ENCODE measurements at places on chromosomes 11 and 22.

DNA sequence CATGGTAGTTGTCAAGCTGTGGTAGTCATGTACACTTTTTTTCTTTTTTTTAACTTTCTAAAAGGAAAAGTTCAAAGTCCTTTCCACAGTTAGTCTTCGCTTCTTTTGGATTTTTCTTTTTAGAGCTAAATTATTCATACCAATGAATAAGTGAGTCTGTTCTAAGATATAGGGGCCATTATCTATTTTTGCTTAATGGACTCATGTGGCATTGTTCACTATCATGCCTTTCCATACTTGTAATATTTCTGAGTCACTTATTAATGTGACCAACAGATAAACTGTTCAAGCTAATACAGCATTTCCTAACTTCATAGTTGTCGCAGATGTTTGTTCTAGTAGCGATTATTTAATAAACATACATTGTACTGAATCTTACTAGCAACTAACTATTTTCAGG is 8.0 kb upstream of the B3GNT6 start:
- no peak for DNase-seq

- DNase-seq: no peak
These were observed 29.8 kb downstream of the LMO2 start for GRCh38 chr11:33861941-33862589.

DNA sequence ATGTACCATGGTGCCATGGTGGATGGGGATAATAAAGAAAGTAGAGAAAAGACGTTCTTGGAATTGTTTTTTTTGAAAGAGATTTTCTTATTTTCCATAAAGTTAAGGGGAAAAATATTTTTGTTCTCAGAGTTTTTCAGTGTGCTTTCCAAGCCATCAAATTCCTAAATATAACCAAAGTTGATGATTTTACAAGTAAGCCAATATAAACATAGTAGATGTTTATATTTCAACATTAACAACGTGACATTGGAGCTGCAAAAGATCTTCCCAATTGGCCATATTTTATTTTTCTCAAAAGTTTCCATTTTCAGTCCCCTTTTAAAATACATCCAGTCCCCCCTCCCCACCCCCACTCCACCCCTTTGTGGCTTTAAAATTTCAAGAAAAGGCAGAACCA is 80.9 kb upstream of the PICALM start:
- no peak for DNase-seq

GRCh38 chr11:72297828-72298227 is 53.9 kb upstream of the PHOX2A start:
- no peak for DNase-seq

DNA sequence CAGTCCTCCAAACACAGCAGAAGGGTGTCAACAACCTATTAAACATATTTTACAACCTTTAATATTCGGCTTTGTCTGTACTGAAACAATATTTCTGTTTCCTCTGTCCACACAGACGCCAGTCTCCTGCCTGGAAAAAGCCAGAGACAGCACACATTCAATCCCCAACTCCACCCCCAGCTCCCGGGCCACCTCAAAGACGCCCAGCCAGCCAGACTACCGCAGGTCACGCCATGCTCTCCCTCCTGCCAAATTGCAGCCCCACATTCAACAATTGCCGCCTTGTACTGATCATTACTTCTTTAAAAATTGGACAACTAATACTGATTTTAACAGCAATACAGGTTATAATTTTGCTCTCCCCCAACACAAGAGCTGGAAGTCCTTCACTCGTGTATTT is 1.2 kb downstream of the SERGEF start:
- DNase-seq: no peak

- peak; percentile 80 for DNase-seq
These were observed 20.9 kb downstream of the PANX1 start for GRCh38 chr11:94149431-94150017.

- DNase-seq: peak; percentile 89
These were observed 728.3 kb downstream of the METTL15 start for GRCh38 chr11:28836285-28837081.

GRCh38 chr11:100908746-100909145 is 220.9 kb downstream of the PGR start:
- DNase-seq: no peak

DNA sequence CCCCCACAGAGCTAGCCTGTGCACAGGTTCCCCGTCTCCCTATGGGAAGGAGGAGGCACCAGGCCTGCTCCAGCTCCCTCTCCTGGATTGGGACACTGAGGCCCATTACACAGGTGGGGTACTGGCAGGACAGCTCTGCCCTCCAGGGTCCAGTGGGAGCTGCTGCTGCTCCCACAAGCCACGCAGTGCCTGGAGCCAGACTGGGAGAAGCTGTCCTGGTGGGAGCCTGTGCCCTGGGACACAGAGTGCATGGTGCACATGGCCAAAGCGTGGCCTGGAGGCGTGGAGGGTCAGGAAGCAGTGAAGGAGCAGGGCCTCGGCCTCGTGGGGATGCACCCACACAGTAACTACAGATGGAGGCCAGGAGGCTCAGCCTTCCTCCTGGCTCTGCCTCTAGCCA is 27.5 kb downstream of the DUSP8 start:
- DNase-seq: no peak

DNA sequence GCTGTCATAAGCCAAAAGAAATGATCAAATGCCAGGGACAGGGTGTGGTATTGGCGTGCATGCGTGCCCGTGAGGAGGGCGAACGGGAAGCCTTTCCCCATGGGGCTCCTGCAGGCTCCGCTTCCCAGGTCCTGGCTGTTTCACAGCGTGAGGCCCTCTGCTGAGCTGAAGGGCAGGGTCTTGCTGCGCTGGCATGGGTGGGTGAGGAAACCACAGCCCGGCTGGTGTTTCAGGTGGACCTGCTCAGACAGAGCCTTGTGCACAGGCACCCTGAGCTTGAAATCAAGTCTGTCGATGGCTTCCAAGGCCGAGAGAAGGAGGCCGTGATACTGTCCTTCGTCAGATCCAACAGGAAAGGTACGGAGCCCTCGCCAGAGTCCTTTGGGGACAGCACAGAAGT is 31.4 kb downstream of the IGHMBP2 start:
- DNase-seq: no peak

- no peak for DNase-seq
These were observed 37.6 kb downstream of the GAB4 start for GRCh38 chr22:16970446-16970845.

DNA sequence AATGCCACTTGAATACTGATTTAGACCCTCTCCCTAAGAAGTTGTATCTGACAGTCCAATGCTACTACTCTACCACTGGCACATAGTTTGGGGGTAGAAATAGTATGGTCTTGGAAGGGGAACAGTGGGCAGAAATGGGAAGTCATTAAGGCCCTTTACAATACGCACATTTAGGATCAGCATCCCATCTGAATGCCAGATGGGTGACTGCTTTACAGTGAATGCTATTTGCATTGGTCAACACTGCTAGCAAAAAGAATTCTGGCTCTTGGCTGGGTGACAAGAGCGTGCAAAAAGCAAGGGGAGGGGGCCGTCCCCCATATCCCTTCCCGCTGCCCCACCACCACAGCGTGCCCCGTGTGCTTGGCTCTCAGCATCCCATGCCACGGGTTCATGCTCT is 104.7 kb upstream of the BID start:
- DNase-seq: no peak

DNA sequence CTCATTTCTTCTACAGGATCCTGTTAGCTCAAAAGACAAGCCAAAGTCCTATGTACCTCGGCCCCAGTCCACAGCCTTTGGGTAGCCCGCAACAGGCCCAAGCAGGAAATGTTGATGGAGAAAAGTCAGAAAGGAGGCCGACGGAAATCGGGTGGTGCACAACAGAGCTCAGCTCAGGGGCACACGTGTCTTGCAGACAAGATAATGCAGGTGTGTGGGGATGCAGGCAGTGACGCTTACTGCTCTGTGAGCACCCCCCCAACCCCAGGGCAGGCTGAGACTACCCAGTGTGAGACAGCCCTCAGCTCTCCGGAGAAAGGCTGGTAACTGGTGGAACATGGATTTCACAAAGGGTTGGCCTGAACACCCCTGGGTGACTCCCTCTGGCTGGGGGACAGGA is 4.3 kb upstream of the PDE2A start:
- DNase-seq: no peak

DNA sequence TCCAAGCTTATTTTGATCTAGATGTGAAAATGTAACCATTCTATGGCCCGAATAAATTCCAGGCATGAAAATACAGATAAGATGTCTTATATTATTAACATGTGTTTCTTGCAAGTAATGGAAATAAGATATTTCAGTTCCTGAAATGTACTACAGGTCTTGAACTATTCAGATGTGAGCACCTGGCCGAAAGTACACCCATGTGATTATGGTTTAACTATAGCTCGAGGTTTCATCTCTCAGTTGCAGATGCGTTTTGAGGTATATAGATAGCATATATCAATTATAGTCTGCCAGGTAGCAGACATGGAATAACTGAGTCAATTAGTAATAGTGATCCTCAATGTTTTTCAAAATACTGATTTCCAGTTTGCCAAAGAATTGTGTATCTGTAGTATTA is 68.3 kb downstream of the DDIAS start:
- no peak for DNase-seq

- DNase-seq: no peak
These were observed 38.7 kb upstream of the E2F8 start for GRCh38 chr11:19279451-19279850.

DNA sequence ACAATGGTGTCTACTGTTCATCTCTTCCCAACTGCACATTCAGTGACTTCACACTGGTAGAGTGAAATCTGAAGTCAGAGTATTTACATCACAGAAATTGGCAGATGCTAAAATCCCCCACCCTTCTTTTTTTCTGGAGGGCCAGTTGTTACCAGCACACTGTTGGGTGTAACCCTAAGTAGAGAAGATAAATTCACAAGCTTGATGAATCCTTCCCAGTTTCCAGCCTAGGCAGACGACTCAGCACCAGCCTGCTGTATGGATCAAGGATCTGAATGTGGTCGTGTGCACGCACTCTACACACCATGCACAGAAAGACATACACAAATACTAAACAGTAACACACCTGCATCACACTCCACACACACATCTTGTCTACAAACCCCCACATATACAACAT is 46.0 kb downstream of the ARRB1 start:
- DNase-seq: no peak

DNA sequence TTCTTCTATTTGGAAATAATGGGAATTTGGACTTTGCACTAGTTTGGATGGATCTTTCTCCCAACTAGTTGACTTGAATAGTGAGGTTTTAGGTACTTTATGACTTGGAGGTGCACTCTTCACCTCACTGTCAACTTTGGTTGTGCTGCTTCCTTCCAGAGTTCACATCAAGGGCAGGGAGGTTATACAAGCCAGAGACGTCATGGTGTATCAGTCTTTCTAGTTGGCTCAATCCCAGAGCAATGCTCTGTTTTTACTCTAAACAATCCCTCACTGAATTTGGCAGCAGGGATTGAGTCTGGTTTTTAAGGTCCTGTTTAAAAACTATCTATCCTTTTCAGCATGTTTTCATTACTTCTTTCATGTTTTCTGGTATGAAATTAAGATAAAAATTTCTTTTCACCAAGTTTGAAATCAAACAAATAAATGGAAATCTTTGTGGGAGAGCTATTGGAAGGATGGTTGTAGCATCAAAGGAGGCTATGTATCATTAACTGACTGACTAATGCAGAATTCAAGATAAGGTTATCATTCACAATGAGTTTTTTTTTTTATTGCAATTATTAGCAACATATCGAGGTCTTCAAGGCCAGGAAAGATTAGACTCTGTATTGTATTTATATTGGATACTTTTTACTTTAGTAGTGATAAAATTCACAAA is 28.0 kb upstream of the ZBED5 start:
- DNase-seq: no peak

All from AG04450 (cell line).